Left hindlimb (tissue), 1 donor: ENCODE measurements at places on chromosomes 11 and 22.

DNA sequence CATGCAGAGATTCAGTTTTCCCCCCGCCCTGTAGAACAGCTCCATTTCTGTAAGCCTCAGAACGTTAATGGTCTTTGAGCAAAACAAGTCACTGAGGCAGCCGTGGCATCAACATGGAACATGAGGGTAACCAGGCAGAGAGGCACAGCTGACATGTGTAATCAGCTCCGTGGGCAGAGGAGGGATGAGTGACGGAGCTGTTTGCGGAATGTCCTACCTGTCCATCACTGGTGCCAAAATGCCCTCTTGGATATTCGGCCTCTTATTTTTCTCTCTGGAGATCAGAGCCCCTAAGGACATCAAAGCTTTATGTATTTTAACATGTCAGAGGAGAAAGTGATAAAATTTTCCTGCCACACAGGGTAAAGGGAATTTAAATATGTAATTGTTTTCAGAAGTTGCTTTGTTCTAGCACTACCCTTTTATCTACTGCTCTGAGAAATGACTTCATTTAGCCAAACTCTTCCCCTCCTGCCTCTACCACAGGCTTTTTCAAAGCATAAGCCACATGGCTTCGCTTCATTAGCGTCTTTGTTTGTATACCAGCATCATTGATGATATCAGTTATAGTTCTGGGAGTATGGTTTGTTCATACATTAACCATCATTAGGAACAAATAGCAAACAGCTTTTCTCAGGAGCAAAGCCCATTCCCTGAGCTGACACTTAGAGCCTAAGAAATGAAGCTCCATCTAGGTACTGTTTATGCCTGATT, 32.9 kb downstream of the C11orf71 start:
- no peak for DNase-seq

DNA sequence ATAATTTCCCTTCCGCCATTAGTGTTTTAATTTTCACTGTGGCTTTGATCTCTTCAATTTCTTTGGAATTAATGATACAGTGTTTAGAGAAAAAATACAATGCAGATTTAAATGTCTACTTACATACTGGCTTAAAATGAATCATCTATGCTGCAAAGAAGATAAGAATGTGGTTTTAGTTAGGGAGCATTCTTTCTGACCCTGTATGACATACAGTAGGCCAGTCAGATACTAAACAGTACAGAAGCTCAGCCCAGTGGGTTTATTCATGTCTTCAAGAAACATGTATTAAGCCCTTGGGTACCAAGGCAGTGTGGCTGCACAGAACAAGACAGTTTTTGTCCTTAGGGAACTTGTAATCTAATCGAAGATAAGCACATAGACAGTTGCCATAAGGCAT, 268.8 kb downstream of the DDX10 start:
- no peak for DNase-seq

- no peak for DNase-seq
Measured at GRCh38 chr22:49075150-49075549, 752.5 kb downstream of the BRD1 start.

DNA sequence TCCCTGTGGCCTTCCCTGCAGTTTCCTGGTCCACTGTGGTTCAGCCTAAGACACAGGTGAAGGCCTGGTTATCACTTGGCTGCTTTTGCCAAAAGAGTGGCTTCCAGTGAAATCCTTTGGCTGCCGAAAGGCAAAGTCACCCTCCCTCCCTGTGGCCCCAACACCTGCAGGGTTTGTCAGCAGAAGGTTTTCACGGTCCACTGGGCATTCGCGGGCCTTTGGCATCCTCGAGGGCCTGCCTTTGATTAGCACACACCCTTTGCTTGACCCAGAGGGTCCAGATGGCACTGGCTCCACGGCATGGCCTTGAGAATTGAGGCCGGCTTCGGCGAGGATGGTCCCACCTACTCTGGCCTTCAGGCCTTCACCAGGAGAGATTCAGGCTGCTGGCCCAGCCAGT, 35.3 kb downstream of the RTN4R start:
- no peak for DNase-seq

DNA sequence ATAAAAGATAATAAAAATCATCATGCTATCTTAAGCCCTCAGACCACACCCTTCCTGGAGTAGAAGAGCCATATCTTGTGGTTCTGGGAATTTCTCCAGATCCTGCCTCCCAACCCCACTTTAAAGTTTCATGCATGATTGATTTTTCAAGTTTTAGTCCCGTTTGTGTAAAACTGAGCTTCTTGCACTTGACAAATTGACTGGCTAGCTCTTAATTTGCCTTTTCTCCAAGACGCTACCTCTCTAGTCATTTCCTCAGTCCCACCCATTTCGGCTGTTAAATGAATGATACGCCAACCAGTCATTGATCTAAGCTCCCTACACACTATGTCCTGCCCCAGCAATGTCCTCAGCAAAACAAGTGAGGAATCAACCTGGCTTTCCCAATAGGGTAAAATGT, 71.8 kb upstream of the TEAD1 start:
- DNase-seq: no peak

DNA sequence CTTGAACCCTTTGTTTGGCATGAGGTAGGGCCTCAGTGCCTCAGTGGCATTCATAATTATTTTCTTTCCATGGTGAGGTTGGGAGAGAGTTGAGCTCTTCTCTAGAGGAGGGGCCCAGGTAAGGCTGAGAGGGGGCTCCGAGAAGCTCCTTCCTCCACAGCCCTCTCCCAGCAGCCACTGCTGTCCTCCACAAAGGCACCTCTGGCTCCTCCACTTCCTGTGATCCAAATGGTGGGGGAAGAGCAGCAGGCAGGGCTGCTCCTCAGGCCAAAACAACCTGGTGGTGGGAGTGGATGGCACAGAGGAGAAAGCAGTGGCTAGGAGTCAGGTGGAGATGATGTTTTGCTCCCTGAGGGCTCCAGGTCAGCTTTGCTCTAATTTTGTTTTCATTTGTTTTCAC, 13.3 kb downstream of the ROBO4 start:
- no peak for DNase-seq

- no peak for DNase-seq
Measured at GRCh38 chr11:32610797-32611352, 27.2 kb downstream of the EIF3M start.

DNA sequence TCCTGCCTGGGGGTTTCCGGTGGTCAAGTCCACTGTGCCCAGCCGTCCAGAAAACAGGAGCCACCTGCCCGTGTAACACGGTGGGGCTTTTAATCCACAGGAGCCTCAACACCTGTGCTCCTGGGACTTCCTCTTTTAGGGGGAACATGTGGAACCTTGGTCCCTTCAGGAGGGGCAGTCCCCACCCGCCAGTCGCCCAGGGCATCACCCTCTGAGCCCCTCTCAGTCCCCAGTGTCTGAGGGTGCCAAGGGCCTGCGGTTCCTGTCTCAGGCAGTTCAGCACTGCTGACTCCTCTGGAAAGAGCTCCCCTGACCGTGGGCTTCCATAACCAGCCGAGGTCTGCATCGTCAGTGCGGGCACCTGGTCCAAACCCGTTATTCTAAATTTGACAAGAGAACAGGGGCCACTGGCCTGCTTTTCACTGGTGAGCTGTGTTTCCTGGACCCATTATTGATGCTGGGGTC, 15.8 kb downstream of the KRTAP5-5 start:
- DNase-seq: no peak

- no peak for DNase-seq
Measured at GRCh38 chr11:91902312-91902711, 322.3 kb upstream of the FAT3 start.

GRCh38 chr22:34294476-34294875, 374.2 kb upstream of the LARGE1 start:
- DNase-seq: no peak

GRCh38 chr22:37183432-37184379, 4.3 kb downstream of the C1QTNF6 start:
- DNase-seq: peak; percentile 23

DNA sequence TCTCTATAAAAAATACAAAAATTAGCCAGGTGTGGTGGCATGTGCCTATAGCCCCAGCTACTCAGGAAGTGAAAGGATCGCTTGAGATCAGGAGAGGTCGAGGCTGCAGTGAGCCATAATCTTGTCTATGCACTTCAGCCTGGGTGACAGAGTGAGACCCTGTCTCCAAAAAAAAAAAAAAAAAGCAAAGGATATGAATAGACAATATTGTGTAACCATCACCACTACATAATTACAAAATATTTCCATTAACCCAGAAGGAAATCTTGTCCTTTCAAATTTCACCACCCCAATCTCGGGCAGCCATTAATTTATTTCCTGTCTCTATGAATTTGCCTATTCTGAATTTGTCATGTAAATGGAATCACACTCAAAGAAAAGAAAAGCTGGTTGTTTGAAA, 21.2 kb downstream of the RSF1 start:
- no peak for DNase-seq

DNA sequence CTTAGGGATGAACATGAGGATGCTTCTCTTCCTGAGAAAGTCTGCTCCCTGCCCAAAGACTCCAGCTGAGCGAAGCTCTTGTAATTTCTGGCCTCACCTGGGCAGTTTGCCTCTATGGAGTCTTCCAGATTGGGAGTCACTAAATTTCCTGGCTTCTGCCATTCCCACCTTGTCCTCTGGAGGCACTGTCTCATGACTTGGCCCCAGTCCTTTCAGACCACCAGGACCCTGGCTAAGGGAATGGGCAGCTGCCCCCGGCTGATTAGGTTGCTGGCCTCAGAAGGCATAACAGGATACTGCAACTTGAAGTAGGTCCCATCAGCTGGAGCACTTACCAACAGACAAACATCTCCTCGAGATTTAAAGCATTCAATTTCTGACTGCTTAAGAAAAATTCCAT, 128.1 kb upstream of the SPON1 start:
- DNase-seq: no peak

DNA sequence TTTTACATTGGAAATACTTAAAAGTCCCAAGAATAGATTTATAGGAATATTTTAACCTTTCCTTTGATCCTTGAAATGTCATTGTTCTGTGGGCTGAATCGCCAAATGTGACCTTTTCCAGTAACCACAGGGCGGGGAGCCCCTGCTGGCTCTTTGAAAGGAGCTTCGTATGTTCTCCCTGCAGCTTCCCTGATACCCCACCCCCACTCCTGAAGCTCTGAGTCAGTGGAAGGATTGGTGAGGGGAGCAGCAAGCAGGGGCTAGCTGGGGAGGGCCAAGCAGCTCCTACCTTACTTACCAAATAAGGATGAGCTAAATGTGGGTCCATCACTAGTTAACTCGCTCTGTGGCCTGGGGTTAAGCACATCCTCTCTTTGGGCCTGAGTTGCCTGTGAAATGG, 87.7 kb downstream of the CHST1 start:
- DNase-seq: no peak

- peak; percentile 75 for DNase-seq
Measured at GRCh38 chr11:46237248-46238077, 40.0 kb upstream of the CREB3L1 start.

GRCh38 chr11:57103899-57104605, 77.7 kb upstream of the LRRC55 start:
- DNase-seq: no peak

DNA sequence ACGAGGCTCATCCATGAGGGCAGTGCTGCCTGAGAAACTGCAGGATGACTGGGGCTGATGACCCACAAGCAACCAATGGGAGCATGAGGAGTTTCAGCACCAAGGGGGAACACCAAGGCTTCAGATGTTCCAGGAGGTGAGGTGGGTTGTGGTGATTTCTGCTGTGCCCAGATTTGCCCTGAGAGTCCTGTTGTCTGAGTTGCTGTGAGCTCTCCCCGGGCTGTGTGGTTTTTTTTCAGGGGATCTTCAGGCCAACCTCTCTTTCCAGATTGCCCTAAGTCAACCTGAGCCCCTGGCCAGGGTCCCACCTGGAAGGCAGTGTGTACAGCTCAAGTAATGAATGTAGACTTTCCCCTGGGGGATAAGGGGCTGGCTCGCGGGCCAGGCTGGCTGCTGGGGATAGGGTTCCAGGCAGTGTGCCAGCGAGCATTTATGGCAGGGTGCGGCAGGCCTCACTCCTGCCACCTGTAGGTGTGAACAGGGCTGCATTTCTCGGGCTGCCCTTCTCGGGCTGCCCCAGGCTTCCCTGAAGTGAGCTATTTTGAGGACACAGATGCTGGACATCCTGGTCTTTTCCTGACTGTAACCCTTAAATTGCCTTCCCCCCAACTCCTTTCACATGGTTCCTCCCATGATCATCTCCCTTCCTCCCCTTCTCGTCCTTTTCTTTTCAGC, 9.8 kb downstream of the SLC22A6 start:
- peak; percentile 39 for DNase-seq

GRCh38 chr22:48373626-48374173, 1454.0 kb downstream of the BRD1 start:
- DNase-seq: no peak

- DNase-seq: no peak
Measured at GRCh38 chr11:91194546-91194945, 971.7 kb upstream of the CHORDC1 start.

GRCh38 chr11:66467756-66468155, 1.1 kb downstream of the PELI3 start:
- no peak for DNase-seq

GRCh38 chr11:117230999-117231841, 653 bp downstream of the PCSK7 start:
- no peak for DNase-seq

DNA sequence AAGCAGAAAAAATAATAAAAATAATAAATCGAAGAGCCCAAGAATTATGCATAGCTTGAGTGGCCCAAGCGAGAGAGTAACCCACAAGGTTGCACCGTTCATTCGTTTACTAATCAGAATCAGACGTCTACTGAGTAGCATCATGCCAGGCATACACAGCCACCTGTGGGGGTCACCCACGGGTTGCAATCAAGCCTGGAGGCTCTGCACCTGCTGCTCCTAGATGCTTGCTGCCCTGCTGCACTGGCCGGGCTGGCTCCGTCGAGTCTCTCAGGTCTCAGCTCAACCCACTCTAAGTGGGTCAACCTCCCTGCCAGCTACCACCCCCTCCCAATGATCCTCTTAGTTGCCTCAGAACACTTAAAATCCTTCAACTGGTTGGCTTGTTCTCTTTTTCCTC, 2.0 kb upstream of the TESMIN start:
- no peak for DNase-seq

- no peak for DNase-seq
Measured at GRCh38 chr11:100419518-100419917, 267.6 kb upstream of the ARHGAP42 start.

DNA sequence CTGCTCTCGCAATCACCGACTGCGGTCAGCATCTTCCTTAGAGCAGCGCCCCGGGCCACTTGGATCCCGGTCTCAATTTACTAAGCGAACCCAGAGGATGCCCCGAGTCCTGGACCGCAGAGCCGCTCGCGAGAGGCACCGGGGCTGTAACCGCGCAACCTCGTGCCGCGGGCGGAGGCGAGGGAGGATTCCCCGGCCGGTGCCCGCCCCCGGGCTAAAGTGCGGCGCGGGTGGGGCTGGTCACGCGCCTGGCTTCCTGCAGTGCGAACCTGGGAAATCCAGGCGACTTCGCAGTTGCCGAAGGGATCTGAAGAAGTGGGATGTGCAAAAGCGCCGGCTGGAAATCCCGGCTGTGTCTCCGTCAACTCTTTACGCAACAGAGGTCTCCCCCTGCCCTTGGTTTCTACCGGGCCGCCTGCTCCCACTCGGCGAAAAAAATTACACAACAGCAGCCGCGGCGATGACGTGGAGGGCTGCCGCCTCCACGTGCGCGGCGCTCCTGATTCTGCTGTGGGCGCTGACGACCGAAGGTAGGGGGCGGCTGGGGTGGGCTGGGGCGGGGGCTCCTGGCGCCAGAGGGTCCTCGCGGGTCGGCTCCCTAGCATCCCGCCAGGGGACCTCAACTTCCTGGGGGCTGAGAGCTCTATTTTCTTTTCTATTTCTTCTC, at the start of gene NCR3LG1:
Gene NCR3LG1, plus strand, starts transcription at position 291 of the 667 bp plus-strand sequence. Its CDS starts 170 bp downstream, at position 461.
- peak; percentile 54 for DNase-seq
